ENCODE measurements at places on chromosomes 1 and 21.

DNA sequence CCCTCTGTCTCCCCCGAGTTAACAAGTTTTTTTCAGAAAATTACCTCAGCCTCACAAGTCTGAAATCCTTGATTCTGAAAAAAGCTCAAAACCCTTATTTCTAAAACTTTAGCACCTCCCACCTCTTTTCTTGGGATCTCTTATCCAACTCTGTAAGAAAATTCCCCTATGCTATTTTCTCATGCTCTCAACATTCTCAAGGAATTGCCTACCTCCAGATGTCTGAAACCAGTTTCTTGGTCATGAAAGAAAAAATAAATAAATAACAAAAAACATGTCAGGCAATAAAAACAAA, 18.1 kb upstream of the SFPQ start:
- DNase-seq, result no peak

DNA sequence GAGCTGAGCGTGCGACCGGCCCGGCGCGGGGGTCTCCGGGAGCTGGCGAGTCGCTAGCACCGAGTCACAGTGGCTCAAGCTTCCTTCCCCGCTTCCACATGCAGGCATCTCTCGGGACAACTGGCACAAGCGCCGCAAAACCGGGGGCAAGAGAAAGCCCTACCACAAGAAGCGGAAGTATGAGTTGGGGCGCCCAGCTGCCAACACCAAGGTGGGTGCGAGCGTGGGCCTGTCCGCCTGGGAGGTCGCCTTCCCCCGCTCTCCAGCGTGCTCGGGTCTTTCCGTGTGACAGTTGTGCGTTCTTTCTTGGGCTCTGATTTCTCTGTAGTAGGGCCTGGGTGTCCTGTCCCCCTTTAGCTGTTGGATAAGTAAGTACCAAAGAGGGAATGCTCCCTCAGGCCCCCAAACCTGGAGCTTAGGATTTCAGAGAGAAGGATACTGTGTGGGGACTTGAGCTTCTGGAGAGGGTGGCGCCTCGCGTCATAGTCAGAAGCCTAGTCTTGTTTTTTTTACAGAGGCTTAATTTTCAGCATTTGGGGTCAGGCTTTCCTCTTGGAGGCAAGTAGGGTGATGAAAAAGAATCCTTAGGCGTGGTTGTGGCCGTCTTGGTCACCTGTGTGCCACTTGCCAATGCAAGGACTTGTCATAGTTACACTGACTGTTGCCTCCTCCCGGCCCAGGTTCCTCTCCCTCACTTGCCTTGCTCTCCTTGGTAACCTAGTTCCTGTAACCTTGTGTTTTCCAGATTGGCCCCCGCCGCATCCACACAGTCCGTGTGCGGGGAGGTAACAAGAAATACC, 790 bp downstream of the RPS8 start:
- peak; percentile 43 for DNase-seq

GRCh38 chr1:185426848-185427247, 109.8 kb upstream of the IVNS1ABP start:
- no peak for DNase-seq

DNA sequence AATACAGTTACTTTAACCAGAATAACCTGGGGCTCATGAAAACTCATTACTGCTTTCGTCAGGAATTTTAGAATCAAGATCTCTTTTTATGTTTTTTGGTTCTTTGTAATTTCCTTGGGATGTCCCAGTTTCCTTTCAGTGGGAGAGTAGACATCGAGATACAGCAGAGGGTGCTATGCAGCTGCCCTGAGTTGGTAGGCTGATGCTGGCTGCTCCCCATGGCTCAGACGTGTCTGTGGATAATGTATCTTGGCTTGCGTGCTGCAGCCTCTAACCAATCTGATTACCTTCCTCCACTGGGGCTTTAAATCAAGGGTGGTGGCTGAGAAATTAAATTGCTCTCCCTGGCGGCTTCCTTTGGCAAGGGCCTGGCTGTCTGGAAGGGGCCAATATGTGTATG, 253.7 kb downstream of the CACNA1E start:
- no peak for DNase-seq

- no peak for DNase-seq
These were observed 102.6 kb downstream of the ZNF644 start for GRCh38 chr1:90919190-90919719.

- no peak for DNase-seq
These were observed 2.2 kb downstream of the AVPR1B start for GRCh38 chr1:206114692-206115640.

DNA sequence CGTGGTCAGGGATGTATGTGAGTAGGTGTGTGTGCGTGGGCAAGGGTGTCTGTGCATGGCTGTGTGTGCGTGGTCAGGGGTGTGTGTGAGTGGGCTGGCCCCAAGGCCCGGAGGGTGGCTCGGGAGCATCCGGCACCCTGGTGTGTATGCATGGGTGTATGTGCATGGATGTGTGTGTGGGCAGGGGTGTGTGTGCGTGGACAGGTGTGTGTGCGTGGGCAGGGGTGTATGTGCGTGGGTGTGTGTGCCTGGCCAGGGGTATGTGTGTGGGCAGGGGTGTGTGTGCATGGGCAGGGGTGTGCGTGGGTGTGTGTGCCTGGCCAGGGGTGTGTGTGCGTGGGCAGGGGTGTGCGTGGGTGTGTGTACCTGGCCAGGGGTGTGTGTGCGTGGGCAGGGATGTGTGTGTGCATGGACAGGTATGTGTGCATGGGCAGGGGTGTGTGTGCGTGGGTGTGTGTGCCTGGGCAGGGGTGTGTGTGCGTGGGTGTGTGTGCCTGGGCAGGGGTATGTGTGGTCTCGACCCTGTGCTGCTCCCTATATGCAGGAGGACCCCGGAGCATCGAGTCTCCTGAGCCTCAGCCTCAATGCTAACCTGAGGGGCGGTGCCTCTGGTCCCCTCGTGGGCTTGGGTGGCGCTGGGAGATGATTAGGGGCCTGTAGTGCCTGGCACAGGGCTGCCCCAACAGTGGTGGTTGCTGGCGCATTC, 16.3 kb downstream of the ARHGEF16 start:
- DNase-seq, result no peak

DNA sequence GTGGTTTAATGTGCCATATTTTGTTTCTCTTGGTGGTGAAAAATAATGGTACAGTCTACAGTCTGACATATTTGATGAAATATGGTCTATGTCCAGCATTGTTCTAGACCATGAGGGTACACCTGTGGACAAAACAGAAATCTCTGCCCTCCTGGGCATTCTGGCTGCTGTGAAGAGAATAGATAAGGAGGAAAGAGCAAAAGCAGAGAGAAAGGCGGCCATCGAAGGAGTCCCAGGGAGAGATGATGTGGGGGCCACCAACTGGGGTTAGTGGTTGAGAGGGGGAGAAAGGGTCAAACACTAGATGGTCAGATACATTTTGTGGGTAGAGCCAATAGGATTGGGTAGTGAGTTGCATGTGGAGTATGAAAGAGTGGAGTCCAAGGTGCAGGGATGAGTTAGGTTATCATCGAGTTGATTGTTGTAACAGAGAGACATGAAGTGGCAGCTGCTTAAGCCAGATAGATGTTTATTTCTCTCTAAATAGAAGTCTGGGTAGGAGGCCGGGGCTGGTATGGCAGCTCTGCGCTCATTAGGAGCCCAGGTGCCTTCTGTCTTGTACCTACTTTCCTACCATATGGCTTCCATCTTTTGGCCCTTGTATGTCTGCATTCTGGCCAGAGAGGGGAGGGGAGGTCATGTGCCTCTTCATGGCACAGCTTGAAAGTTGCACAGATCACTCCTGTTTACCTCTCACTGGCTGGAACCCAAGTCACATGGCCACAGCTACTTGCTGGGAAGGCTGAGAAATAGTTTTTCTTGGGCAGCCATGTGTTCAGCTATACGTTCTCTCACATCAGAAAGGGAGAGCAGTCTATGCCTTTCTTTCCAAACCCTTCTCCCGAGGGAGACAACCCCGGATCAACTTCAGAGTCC, 13.0 kb downstream of the UBE4B start:
- DNase-seq, result no peak

DNA sequence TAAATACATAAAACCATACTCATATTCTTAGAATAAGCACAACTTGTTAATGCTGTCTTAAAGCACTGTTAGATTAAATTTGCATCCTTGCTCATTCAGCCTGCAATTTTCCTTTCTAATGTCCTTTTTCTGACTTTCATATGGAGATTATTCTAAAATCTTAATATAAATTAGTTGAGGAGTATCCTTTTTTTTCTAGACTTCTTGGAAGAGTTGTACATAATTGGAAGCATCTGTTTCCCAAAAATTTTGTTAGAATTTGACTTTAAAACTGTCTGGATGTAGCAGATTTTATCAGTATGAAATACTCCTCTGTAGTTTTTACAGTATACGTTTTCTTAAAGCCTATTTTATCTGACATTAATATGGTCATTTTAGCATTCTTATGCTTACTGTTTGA, 9.7 kb downstream of the KIFAP3 start:
- no peak for DNase-seq

- DNase-seq, result no peak
These were observed 351.3 kb downstream of the RRAGC start for GRCh38 chr1:38508232-38508631.

DNA sequence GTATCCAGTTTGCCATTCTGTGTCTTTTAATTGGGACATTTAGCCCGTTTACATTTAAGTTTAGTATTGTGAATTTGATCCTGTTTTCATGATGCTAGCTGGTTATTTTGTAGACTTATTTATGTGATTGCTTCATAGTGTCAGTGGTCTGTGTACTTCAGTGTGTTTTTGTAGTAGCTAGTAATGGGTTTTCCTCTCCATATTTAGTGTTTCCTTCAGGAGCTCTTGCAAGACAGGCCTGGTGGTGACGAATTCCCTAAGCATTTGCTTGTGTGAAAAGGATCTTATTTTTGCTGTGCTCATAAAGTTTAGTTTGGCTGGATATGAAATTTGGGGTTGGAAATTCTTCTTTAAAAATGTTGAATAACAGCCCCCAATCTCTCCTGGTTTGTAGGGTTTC, 69.2 kb upstream of the PDC start:
- DNase-seq, result no peak

GRCh38 chr1:89198491-89199072, at the start of gene GBP4:
GBP4 (minus strand) TSS chr1:89198942; CDS start chr1:89198834, 108 bp downstream.
- peak; percentile 45 for DNase-seq

DNA sequence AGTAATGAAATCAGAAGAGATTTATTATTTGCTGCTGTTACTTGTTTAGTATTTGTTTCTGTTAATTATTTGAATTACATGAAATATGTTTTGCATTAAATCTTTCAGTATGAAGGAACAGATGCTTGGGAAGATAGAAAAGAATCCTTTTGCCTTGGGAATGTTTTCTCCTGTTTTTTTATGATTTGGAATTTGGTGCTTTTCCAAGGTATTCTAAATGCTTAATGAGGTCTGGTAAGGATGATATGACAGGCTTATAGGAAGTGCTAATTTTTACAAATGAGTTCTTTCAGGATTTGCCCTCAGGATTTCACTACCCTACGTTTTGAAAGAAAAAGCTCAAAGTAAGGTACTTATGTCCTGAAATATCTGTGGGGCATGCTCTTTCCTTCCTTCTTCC, 25.6 kb upstream of the ST6GALNAC3 start:
- DNase-seq, result no peak

DNA sequence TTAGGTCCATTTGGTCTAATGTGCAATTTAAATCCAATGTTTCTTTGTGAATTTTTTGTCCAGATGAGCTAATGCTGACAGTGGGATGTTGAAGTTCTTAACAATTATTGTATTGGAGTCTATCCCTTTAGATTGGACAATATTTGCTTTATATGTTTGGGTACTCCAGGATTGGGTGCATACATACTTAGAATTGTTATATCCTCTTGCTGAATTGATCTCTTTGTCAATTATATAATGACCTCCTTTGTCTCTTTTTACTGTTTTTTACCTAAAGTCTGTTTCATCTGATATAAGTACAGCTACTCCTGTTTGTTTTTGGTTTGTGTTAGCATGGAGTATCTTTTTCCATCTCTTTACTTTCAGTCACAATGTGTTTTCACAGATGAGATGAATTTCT, 22.2 kb downstream of the CD55 start:
- no peak for DNase-seq

DNA sequence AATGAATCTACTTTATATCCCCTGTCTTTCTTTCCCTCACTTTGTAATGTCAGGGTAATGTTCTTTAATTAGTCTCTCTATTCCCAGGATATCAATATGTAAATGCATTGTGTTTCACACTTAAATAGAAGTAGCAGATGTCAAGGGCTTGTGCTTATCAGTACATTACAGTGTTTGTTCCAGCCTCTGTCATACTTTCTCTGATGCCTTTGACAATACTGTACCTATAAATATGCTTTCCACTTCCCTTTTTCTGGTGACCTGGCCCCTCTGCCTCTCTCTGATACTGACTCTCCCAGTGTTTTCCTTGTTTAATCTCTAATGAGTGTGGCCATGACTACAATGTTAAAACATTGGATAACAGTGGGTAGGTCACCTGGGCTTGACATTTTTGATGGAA, 862.0 kb upstream of the NEGR1 start:
- no peak for DNase-seq

DNA sequence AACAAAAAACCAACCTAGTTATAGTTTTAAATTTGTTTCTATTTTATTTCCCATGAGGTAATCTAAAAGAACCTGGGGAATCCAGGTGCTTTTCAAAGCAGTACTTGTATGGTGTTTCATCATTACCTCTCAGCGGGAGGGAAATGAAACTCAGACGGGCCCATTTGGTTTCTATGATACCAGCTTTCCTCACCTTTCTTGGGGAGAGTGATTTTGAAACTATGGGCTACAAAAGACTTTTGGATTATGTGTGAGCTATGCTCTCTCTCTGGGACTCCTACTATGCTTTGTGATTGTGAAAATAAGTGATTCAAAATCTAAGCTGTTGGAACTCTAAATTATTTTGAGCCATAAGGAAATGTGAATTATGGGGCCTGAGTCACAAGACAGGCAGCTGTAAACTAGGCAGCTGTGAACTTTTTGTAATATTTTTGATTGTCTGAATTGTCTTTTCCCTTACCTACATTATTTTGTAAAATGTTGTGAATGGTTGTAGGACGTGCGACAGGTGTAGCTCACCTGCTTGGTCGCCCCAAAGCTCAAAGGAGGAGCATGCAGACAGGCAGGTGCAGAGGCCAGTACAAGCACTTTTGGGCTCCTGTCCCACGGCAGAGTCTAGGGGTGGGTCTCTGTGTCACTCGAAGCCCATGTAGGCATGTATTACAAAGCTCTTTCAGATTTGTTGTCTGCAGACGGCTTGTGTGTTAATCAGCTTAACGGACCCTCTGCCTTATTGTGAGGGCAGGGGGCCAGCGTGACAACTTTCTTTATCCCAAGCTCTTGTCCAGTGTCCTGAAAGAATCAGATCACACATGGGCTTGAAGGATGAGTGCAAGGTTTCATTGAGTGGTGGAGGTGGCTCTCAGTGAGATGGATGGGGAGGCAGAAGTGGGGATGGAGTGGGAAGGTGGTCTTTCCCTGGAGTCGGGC, 64.8 kb upstream of the BACH1 start:
- peak; percentile 49 for DNase-seq

GRCh38 chr1:87594736-87595383, 266.2 kb downstream of the LMO4 start:
- DNase-seq, result no peak

GRCh38 chr1:246781212-246781611, 57.0 kb downstream of the SCCPDH start:
- no peak for DNase-seq

GRCh38 chr1:55720261-55720660, 505.1 kb upstream of the USP24 start:
- DNase-seq, result no peak

- no peak for DNase-seq
These were observed 21.5 kb downstream of the INSL5 start for GRCh38 chr1:66779475-66780078.

- no peak for DNase-seq
These were observed 64.1 kb downstream of the DDR2 start for GRCh38 chr1:162696286-162696862.

GRCh38 chr1:111202707-111203623, 2.5 kb upstream of the DENND2D start:
- no peak for DNase-seq

Measured in stimulated activated CD4-positive, alpha-beta T cell treated with anti-CD3 and anti-CD28 coated beads, Interleukin-4, amount 100 ng/mL, for 24 hours (primary cell).